ENCODE measurements at places on chromosomes 3 and 15. TPM values are rescaled to one million over a fixed set of nuclear protein-coding genes. Genes with fewer than 3 reads are reported as not detected.

Gene ZNF501
- 4.9 TPM for total RNA-seq

DNA sequence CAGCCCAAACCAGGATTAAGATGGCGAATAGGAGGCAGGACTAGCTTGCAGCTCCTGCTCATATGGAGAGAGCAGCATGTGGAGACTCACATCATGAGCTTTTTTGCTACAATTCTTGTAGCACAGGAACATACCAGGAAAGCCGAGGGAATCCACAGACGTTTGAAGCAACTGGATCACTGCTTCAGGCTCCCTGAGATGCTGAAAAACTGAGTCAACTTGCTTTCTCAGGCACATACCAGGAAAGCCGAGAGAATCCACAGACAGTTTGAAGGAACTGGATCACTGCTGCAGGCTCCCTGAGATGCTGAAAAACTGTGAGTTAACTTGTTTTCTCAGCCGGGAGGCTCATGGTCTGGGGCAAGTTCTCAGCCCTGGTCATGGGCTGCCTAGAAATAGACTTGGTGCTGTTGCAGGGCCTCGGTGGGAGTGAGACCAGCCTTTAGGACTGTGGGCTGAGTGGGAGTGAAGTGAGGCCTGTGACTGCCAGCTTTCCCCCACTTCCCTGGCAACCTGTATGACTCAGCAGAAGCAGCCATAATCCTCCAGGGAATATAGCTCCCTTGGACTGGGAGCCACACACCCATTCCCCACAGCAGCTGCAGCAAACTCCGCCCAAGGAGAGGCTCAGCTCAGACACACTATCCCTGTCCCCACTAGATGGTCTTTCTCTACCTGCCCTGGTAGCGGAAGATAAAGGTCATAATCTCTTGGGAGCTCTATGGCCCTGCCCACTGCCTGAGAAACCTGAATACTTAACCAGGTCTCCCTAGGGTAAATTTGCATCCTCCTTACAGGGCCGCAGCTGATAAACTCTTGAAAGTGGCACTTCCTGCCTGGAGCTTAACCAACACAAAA is 51.9 kb upstream of the PFN2 start:
- peak; percentile 36 for DNase-seq
- H3K27me3 ChIP-seq: no peaks in the 10 kb centered on the region
- no peak overlapping the region for H3K4me3 ChIP-seq
- H3K36me3 ChIP-seq: peaks cover 24% of the 10 kb centered on the region
- H3K4me1 ChIP-seq: peaks cover 10% of the 10 kb centered on the region
- H3K27ac ChIP-seq: no peak overlapping the region

Gene GRAMD2A
- total RNA-seq: 1.3 TPM

- H3K4me1 ChIP-seq: no peaks in the 10 kb centered on the region
- H3K27me3 ChIP-seq: no peaks in the 10 kb centered on the region
- no peak overlapping the region for H3K4me3 ChIP-seq
- no peak for DNase-seq
Measured at GRCh38 chr15:63288342-63288741, 10.9 kb downstream of the APH1B start.

- no peak for DNase-seq
- no peak overlapping the region for H3K4me3 ChIP-seq
- H3K4me1 ChIP-seq: no peaks in the 10 kb centered on the region
- peaks cover 67% of the 10 kb centered on the region for H3K36me3 ChIP-seq
Measured at GRCh38 chr3:48697952-48698351, 12.2 kb upstream of the NCKIPSD start.

Gene COL7A1
- 22.9 TPM for total RNA-seq

All from H9 (cell line).